ENCODE measurements at places on chromosomes 2 and 18. TPM values are rescaled to one million over a fixed set of nuclear protein-coding genes. Genes with fewer than 3 reads are reported as not detected.
A peak's percentile ranks its signal among the peaks of the same experiment; 100 is the strongest.

DNA sequence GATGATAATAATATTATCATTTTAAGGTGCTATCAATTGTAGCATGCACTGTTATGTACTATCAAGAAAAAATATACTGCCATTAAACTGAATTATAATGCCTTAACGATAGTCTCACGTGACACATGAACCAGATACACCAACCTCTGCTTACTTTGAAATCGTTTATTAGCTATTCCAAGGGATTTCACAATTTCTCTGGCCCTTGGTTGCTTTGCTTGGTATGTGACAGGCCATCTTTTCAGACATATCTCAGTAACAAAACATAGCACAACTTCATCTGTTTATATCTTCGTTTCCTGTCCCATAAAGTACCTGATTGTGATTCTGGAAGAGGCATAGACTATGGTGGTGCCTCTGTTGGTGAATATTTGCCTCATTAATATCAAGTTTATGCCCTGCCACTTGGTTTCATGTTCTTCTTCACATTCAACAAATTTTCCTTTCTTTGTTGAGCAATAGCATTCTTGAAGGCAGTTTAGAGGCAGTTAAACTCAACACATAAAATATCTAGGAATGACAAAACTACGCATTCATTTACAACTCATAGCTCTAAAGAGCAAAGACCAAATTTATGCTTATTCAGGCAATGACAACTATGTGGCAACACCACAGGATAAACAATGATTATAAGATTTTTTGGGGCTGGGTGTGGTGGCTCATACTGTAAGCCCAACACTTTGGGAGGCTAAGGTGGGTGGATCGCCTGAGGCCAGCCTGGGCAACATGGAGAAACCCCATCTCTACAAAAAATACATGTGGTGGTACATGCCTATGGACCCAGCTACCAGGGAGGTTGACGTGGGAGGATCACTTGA lies 84.3 kb downstream of the MCFD2 start:
- no peak for DNase-seq

DNA sequence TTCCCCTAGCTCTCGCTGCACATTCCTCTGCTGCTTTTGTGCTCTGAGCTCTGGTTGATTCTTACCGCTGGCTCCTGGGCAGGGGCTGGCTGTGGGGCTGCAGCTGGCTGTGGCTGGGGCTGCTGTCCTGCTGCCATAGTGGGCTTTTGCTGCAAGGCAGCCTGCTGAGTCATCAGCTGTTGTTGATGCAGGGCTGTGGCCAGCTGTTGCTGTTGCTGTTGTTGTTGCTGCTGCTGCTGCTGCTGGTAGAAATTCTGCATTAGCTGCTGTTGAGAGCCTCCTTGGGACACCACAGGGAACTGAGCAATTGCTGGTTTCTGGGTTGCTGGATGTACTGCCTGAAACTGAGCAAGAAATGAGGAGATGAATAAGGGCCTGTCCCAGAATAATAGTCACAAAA lies 77.2 kb upstream of the NFU1 start:
- DNase-seq: peak; percentile 60

The IL1R1 gene
- total RNA-seq: 0.46 TPM

DNA sequence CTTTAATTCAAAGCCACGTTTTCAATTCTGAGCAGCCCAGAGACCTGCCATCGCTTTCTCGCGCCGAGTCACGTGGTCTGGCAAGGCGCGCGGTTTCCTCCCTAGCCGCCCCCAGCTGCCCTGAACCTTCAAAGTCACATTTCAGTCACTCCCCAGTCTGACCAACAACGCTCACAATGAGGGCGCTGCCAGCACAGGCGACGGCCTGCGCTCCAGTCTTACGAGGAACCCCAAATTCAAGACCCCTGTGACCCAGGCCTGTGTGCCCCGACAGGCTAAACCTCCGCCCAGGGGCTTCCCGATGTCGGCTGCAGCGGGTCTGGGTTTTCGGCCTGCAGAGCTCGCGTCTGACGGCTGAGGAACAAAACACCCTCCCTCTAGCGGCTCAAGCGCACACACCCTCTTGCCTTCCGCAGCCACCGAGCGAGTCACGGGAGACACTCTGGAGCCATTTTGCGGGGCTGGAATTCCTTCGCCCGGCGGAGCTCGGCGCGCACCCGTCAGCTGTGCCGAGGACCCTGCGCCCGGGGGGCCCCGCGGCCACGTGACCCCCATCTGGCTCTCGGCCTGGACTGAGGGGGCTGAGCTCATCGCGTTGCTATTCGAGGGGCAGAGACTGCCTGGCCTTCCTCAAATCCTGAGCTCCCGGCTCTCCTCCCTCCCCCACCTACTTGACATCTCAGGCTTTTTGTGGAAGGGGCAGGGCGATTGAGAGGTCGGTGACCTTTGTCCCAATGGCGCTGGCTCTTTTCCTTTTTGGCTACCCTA lies 69.9 kb upstream of the ITGB6 start:
- peak; percentile 92 for DNase-seq

DNA sequence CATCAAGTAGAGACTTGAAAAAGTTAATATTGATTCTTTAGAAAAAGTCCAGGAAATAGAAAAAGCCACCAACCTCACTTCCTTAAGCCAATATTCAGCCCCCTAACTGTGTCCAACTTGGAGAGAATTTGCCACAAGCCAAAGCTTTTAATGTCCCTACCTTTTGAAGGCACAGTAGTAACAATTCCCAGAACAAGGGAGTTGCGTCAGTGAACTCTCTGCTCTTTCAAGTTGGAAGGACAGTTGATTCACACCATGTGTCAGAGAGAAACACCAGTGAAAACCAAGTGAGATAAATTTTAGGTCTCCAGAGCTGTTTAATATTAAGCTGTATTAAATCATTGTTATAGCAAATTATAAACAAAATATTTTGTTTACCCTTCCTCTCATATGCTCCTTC lies 66.1 kb downstream of the EXOC6B start:
- no peak for DNase-seq

- DNase-seq: no peak
These were observed 5.7 kb upstream of the GCFC2 start for GRCh38 chr2:75716406-75716805.

GRCh38 chr2:96699621-96700020 lies 40.2 kb downstream of the LMAN2L start:
- no peak for DNase-seq

DNA sequence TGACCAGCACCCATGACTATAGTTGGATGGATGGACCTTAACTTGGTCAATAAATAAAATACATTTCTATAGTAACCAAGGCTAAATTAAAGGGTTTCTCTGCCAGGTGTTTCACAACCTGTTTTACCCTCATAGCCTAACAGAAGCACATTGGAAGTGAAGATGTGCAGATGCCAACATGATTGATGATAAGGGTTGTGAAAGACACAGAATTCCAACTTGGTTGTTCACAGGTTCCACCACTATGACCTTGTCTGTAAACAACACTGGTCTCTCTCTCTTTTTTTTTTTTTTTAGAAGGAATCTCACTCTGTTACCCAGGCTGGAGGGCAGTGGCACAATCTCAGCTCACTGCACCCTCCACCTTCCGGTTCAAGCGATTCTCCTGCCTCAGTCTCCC lies 37.5 kb upstream of the PTH2R start:
- DNase-seq: no peak

GRCh38 chr2:24915796-24916195 lies 4.2 kb downstream of the ADCY3 start:
- no peak for DNase-seq

DNA sequence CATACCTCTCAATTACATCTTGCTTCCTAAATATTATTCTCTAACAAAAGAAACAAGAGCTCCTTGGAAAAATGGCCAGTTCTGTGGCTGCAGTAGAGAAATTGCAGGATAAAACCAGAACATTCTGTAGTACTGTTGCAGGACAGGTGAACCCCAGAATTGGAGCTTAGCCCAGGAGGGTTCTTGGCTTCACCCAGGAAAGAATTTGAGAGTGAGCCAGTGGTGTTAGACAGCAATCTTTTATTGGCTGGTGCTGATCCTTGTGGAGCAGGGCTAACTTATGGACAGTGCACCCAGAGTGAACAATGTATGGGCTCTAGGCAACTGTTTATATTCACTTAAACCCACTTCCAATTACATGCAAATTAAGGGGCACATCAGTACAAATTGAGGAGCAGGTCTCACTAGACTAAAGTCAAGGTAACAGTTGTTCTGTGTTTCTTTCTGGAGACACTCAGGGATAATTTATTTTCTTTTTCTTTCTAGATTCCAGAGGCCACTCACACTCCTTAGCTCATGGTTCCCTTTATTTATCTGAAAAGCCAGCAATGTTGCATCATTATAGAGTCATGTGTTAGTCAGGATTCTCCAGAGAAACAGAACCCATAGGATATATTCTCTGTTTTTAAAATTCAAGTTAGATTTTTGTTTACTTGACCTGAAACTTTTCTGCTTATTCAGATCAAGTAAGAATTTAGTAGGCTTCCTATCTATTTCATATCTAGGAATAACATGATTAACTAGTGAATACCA lies 348.1 kb downstream of the CCDC85A start:
- no peak for DNase-seq

The AGAP1 gene
- total RNA-seq: 25.8 TPM

- no peak for DNase-seq
These were observed 1047.2 kb upstream of the PIK3C3 start for GRCh38 chr18:40907842-40908241.

DNA sequence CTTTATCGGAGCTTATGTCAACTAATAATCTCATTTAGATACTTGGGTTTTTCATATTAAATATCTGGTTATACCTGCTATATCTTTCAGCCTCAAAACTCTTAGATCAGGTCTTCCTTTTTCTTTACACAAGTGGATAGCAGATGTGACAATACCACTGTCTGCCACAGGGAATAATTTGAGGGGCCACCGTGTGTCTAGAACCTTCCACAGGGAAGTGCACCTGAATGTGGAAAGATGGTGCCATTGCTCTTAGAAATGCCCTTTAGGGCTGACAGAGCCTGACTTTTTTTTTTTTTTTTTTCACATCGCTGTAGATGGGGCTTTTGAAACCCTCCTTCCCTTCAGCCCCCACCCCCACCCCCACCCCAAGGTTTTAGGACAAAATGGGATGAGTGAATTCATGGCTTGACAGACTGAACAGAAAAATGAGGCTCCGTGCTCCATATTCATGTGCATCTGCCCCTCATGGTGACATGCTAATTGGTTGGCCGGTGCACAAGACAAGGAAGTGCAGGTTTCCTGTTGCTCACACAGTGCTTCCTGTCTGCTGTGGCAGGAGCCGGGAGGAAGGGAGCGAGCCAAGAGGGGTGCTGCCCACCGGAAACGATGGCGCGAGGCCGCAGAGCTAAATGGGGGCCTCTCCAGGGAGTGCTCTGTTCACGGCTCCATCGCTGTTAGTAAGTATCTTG lies 246.0 kb downstream of the LDLRAD4 start:
- no peak for DNase-seq

DNA sequence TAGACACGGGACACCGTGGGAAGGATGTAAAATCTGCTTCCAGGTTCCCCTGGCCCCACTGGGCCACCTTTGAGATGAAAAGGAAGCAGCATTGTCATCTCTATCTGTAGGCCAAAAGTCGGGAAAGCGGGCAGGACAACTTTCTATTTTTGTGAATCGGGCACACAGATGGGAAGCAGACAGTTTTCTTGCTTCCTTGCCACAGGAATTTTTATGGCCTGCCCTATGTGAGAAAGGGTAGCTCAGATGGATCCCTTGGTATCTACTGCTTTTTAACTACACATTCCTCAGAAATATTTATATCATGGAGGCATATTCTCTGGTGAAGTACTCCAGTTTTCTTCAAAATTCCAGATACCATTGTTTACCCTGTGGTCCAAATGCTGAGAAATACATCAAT lies 735.5 kb downstream of the CBLN2 start:
- no peak for DNase-seq

DNA sequence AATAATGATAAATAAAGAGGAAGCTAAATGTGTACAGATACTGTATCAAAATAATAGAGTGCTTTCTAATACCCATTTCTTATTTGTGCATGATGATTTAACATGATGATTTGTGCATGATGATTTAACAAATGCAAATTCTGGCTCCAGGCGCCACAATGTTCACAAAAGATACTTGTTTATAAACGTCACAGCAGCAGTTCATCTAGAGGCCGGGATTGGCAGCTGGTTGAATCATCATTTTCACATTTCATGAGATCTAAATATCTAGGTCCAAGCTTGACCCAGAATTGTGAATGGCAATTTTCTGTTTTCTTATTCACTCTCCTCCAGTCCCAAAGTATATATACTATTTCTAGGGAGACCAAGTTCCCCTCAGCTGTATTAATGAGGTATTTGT lies 322.0 kb downstream of the SUCLG1 start:
- no peak for DNase-seq

- DNase-seq: no peak
These were observed 166.3 kb upstream of the FBXO11 start for GRCh38 chr2:48072583-48072982.

- no peak for DNase-seq
These were observed 27.9 kb upstream of the SOX11 start for GRCh38 chr2:5664278-5664681.

The TNFRSF11A gene
- 7.8 TPM for total RNA-seq

DNA sequence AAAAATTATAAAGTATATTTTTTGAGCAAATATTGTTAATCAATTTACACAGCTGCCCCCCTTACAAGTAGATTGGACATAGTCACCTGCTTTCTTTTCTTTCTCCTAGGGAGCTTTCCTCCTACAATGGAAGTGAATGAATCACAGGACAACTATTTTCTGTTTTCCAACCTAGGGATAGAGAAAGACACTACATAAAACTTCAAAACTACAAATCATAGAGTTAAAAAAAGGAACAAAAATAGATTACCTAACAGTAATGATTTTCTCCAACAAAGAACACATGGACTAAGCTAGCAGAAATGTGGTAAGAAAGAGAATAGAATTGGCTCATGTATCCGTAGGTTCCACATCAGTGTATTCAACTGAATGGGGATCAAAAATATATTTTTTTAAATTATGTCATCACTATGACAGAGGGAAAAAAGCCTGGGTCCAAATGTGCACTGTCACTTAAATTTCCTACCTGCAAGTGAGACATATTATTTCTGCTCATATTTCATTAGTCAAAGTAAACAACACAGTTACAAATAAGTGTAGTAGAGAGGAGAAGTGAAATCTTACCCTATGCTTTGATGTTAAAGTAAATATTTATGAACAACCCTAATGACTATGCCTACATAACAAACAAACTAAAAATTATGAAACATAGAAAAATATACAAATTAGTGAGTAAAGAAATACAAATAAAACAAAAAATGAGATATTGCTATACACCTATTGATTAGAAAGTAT lies 756.7 kb downstream of the SOCS6 start:
- DNase-seq: no peak

The DPP10 gene
- 11.3 TPM for total RNA-seq

The SIX3 gene
- 0.55 TPM for total RNA-seq

- DNase-seq: no peak
These were observed 152.1 kb upstream of the CCDC150 start for GRCh38 chr2:196487417-196487816.
